ENCODE measurements at places on chromosomes 3 and 15. TPM values are rescaled to one million over a fixed set of nuclear protein-coding genes. Genes with fewer than 3 reads are reported as not detected.

The CHRD gene
- total RNA-seq, result under 0.01 TPM

The NOX5 gene
- total RNA-seq, result 0.33 TPM

The SLC25A38 gene
- total RNA-seq, result 17.0 TPM

The IRAK2 gene
- total RNA-seq, result 29.4 TPM

The SEMA6D gene
- total RNA-seq, result 8.7 TPM

The POMGNT2 gene
- 6.6 TPM for total RNA-seq

The CHRFAM7A gene
- total RNA-seq, result 1.6 TPM

The TMEM87A gene
- total RNA-seq, result 57.4 TPM

The SCN11A gene
- total RNA-seq, result under 0.01 TPM

The PIAS1 gene
- total RNA-seq, result 33.3 TPM

The IL5RA gene
- total RNA-seq, result not detected

The RETNLB gene
- not detected for total RNA-seq

The XCR1 gene
- total RNA-seq, result not detected

The PXK gene
- 22.5 TPM for total RNA-seq

The TIMP4 gene
- 0.98 TPM for total RNA-seq

Data from vein endothelial cell (primary cell).